Stimulated activated CD8-positive, alpha-beta memory T cell treated with anti-CD3 and anti-CD28 coated beads, Interleukin-15, amount 100 ng/mL, for 1 hour (primary cell): ENCODE measurements at places on chromosomes 16 and 17.

DNA sequence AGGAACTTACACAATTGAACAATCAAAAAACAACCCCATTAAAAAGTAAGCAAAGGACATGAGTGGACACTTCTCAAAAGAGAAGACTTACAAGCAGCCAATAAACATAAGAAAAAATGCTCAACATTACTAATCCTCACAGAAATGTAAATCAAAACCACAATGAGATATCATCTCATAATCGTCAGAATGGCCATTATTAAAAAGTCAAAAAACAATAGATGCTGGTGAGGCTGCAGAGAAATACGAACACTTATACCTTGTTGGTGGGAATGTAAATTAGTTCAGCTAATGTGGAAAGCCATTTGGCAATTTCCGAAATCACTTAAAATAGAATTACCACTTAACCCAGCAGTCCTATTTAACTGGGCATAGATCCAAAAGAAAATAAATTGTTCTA, 301.9 kb upstream of the KCNJ16 start:
- no peak for DNase-seq

GRCh38 chr17:65431116-65431515, 130.3 kb downstream of the AXIN2 start:
- DNase-seq: no peak

DNA sequence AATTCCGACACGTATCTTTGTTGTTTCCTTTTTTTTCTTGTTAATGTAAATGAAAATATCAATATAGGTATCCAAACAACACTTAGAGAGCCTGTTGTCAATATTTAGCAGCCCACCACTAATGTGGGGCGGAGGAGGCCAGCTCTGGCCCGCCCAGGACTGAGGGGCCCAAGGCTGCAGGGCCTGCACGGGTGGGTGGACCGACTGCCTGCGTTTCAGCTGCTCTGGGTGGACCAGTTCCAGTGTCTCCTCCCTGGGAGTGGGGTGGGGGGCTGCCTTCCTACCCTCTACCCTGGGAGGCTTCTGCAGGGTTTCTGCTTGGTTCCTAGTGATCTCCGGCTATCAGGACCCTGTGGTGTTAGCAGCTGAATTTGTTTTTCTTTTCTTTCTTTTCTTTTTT, 15.9 kb upstream of the ADGRG1 start:
- DNase-seq: no peak

- no peak for DNase-seq
Observed at GRCh38 chr17:9676820-9677310, 31.5 kb downstream of the USP43 start.

DNA sequence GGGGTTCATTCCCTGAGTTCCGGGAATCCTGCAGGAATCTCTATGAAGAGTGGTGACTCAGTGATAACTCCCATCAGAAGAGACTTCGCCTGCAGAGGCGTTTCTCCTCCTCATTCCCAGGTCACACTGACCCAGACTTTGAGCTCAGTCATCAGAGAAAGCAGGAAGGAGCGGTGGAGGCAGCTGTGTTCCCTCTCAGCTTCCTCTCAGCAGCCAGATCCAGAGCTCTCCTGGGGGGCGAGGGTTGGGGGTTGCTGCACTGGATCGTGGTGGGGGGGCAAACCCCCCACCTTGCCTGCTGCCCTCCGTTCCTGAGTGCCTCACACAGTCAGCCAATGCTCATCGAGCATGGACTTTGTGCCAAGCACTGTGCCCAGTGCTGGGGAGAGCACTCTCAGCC, 271.2 kb downstream of the CBLN1 start:
- no peak for DNase-seq

DNA sequence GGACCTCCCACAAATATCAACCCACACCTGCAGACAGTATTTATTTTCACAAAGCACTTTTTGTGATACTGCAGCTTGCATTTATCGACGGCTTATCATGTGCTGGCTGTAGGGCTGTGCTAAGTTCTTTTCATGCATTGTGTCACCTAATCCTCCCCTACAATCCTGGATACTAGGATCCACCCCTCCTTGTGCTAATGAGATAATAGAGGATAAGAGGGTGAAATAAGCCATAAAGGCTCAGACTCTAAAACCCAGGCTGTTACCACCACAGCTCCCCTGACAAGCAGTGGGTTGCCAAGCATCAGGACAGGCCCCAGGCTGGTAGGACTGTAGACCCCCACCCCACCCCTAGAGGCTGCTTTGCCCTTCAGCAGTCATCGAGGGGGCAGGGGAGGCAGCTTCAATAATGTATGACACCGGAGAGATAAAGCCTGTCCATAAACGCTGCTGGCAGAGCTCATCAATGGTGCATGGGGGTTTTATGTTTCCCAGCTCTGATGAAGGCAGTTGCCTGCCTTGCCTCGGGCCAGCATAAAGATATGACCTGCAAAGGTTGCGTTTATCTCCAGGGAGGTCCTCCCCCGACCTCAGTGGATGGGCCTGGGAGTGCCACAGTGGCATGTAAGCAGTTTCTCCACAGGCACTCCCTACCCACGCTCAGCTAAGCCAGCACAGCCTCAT, 73.9 kb upstream of the C16orf82 start:
- no peak for DNase-seq

- no peak for DNase-seq
Observed at GRCh38 chr17:66339561-66339960, 37.1 kb downstream of the PRKCA start.

- no peak for DNase-seq
Observed at GRCh38 chr17:48628649-48629410, 2.7 kb upstream of the HOXB9 start.

DNA sequence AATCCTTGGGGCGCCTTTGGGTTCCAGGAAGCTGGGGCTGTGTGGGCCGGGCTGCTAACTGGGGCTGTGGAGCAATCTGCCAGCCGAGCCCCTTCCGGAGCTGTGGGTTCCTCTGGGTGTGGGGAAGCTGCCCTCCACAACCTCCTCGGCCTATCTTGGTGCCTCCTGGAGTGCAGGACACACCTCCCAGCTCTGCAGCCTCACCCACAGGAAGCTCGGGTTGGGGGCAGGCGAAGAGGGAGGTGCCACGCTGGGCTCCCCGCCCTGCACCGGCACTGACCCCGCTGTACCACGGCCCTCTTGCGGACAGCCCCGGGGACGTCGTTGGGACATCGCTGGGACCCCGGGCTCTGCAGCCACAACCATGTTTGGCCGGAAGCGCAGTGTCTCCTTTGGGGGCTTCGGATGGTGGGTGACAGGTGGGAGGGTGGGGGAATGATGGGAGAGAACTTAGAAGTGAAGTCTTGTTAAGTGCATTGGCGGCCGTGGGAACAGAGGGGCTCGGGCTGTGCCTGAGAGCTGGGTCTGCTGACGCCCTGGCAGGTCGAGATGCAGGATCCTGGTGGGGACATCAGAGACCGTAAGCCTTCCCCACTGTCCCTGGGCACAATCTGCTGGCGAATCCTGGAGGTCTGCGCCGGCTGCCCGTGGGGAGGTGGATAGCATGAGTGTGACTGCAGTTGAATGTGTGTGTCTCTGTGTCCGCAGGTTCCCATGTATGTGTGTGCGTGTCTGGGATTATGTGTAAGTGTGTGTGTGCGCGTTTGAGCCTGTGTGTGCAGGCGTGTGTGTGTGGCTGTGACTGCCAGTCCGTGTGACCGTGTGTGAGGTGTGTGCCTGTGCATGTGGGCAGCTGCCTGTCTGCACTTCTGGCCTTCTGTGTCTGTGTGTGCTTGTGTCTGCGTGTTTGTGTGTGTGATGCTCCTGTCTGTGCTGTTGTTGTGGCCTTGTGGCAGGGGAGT, at the start of gene RAP1GAP2:
Gene RAP1GAP2, plus strand, starts transcription at position 275 of the 962 bp plus-strand sequence. Its CDS starts 90 bp downstream, at position 365.
- DNase-seq: peak; percentile 32

DNA sequence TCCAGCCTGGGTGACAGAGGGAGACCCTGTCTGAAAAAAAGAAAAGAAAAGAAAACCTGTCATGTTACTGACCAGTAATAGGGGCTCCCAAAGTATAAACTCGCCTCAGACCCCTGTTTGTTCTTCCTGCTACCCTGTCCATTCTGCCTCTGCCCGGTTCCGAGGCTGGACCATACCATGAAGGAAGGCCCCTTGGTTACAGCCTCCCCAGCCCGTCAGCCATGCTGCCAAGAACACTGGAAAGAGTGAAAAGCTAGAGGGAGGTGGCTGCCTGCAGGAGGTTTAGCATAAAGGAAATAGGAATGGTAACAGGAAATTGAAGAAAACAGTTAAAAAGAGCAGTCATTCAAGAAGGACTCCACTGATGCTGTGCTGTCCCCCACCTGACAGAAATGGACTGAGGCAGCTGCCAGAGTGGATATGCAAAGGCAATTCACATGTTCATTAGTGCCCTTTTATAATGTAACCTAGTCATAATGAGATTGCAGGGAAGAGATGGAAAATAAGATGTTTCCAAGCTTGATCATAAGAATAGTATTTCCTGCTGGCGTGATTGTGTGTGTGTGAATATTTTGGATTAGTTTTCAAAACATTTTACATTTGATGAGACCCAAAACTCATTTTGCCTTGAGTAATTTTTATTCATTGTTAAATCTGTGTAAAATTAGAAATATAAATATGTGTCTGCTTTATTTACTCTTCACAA, 102.6 kb downstream of the GOSR1 start:
- DNase-seq: no peak

DNA sequence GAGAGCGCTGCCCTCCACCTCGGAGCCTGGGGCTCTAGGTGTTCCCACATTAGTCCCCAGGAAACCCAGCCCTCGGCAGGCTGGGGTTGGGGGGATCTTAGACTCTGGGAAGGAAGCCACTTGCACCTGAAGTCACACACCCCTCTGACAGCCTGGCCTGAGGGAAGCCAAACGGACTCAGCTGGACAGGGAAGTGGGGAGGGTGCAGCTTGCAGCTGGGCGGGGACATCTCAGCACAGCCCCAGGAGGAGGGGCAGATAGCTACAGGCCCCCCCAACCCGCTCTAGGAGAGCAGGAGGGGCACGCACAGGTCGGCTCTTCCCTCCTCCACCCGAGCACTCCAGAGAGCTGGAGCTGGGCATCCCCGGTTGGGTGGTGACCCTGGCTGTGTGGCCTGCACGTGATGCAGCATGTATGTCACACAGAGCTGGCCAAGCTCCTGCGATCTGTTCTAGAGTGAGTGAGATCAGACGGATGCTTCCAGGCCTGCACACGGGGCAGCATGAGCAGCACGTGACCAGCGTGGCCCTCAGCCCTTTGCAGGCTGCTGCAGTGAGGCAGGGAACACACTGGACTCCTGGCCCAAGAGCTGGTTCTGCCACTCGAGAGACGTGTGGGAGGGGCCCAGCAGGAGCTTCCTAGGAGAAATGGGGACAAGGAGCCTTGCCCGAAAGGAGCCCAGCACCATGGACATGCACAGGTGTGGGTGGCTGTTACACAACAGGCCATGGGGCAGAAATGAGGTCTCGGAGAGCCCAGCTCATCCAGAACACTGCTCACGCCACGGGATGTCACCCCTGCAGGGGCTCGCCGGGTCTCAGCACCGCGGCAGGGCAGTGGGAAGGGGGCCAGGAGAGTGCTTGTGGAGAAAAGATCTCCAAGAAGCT, 15.4 kb downstream of the KIFC3 start:
- DNase-seq: no peak

GRCh38 chr16:74898659-74899058, 86.3 kb downstream of the WDR59 start:
- DNase-seq: no peak

DNA sequence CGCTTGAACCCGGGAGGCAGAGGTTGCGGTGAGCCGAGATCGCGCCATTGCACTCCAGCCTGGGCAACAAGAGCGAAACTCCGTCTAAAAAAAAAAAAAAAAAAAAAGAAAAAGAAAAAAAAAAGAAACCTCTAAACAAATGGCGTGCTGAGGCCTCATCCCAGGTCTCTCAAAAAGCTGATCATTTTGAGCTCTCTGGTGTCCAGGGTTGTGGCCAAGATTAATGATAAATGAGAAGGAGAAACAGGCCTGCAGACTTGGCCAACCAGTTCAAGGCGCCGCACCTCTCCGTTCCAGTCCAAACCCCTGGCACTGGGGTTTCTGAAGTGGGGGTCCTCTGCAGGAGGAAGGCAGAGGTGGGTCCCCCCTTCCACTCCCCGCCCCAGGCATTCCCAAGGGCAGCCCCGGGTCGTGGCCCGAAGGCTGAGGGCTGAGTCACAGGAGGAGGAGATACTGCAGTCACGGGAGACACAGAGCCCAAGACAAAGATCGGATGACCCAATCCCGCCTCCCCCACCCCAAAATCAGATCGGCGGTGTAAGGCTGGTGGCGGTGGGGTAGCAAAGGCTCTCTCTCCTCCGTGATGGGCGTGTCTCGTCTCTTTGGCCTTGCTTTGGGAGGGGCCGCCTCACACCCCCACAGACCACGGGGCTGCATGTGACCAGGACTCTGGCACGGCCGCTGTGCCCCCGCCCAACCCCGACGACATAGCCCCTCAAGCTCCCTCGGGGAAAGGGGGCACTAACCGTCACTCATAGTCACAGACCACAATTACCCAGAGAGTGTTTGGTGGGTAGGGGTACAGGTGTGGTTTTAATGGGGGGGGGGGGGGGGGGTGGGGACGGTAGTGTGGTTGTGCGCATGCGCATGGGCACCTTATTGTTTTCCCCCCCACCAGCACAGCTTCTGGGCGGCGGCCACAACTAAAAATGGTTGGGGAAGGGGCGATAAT, 1.1 kb downstream of the VAT1 start:
- no peak for DNase-seq

DNA sequence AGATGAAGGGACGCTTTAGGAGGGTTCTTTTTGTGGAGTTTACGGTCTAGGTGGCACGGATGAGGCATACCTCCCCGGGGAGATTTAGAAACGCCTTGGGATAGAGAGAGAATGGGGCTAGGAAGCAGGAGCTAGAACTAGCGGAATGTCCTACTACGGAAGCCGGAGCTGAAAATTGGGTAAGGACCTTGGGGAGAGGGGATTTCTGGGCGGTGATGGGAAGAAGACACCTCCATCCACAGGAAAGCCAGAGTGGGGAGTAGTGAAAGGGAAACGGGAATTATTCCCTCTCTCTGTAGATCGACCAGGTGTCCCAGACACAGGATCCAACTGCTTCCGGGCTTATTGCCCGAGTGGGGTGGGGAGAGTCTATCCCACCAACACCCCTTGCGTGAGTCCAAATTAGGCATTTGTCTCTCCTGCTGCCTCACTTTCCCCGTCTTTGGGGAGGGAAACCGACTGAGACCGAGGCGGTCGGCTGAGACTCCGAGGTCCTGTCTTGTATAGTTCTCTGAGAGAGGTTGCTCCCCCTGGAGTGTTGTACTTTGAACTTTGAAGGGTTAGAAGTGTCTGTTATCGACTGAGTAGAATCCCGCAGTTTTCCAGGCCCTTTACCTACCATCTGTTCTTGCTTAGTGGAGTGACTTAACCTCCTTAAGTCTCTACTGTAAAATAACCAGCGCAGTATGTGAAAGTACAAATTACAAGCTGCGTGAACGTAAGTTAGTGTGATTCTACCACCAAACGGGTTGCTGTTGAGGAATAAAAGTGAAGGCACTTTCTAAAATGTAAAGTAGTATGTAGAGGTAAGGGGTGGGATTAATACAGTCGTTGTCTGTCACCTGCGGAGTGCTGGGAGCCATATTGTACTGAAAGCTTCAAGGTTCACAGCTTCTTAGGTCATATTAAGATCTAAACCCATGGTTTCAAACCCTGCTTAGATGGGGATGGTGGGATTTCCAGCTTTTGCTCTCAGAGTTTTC, 1.0 kb downstream of the RSPRY1 start:
- DNase-seq: no peak

GRCh38 chr17:6233856-6234255, 163.7 kb downstream of the WSCD1 start:
- DNase-seq: no peak

GRCh38 chr16:682493-683395, 1.4 kb downstream of the JMJD8 start:
- no peak for DNase-seq
